ENCODE measurements at places on chromosomes 6 and 20. TPM values are rescaled to one million over a fixed set of nuclear protein-coding genes. Genes with fewer than 3 reads are reported as not detected.

Gene CAP2
- total RNA-seq, result not detected

- peaks cover 10% of the 10 kb centered on the region for H3K36me3 ChIP-seq
- peaks cover 36% of the 10 kb centered on the region for H3K4me1 ChIP-seq
- no peak for DNase-seq
- peak overlapping the region; percentile 67 for H3K4me3 ChIP-seq
These were observed 24.0 kb upstream of the GATA5 start for GRCh38 chr20:62499758-62500236.

Gene TXNDC5
- total RNA-seq, result 54.9 TPM

DNA sequence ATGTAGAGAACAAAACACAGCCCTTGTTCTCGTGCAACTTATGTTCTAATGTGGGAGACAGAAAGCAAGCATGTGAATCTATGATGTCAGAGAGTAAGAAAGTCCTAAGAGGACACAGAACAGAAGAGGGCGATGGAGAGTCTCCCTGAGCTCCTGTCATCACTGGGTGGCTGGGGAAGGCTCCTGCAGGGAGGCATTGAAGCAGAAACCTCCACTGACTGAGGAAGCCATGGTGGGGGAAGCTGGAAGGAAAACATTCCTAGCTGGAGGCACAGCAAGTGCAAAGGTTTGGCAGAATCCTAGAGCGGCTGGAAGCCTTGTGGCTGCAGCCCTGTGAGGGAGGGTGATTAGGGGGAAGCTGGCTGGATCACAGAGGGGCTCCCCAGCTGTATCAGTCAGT is 248.0 kb downstream of the CDH26 start:
- DNase-seq, result no peak
- no peak overlapping the region for H3K27ac ChIP-seq

Gene PTGIS
- total RNA-seq, result not detected

DNA sequence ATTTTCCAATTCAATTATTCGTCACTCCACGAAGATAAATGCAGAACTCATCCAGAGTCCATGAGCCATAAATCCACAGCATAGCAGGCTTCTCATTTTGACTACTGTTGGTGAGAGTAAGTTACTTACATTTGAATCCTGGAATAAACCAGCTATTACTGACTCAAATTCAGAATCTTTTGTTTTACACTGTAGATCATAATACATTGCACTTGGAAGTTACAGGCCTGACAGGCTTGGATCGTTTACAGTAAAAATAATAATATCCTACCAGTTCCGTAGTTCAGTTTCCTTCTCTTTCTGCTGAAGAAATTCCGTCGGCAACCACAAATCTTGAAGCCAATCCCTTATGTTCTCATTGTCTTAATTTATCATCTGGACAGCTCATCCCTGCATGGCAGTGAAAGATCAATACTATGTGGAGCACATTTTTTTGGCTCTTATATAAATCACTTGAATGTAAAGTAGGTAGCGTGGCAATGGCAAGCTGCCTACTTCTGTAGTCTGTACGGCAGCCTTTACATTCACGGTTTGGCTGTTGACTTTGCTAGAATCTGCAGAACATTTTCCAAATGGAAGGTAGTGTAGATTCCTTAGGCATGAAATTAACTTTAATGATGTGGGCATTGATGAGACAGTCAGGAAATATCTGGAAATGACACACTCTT is 142.9 kb downstream of the WDR27 start:
- H3K4me1 ChIP-seq, result peaks cover 13% of the 10 kb centered on the region
- H3K36me3 ChIP-seq, result no peaks in the 10 kb centered on the region
- no peak for DNase-seq
- no peak overlapping the region for H3K4me3 ChIP-seq

Data from natural killer cell treated with Interleukin-12 subunit alpha and Interleukin-12 subunit beta and Interleukin-15 and Interleukin-18, amount 100 ng/mL, for 72 hours (primary cell).